MCF 10A (cell line): ENCODE measurements at places on chromosomes 1 and 21.

GRCh38 chr1:241186716-241187115, 170.3 kb downstream of the RGS7 start:
- no peak overlapping the region for H3K27ac ChIP-seq
- no peaks in the 10 kb centered on the region for H3K36me3 ChIP-seq
- H3K27me3 ChIP-seq, result no peaks in the 10 kb centered on the region
- peaks cover 9% of the 10 kb centered on the region for H3K4me1 ChIP-seq

DNA sequence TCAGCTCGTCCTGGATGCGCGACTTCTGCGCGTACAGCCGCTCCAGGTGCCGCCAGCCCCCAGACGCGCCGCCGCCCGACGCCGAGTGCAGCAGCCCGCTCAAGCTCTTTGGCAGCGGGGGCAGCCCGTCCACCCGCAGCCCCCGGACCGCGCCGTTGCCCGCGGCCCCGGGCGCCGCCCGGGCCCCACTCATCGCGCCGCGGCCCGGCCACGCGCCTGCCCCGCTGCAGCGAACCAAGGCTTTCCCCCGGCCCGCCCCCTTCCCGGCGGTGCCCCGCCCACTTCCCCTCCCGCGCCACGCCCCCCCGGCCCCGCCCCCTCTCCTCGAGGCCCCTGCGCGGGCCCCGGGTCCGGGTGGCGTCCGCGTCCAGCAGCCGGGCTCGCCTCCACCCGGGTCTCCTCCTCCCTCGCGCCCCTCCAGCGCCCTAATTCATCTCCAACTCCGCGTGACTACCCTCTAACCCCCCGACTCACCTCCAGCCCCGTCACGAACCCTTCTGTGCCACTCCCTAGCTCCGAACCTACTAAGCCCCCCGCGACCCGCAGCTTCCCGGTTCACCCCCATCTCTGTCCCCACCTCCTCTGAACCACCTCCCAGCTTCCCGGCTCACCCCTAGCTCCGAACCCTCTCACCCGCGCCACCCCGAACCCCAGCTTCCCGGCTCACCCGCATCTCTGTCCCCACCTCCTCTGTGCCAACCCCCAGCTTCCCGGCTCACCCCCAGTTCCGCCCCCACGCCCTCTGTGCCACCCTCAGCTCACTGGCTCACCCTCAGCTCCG, at the start of gene FAM89A:
FAM89A (minus strand) TSS at position 236 of the 781 bp plus-strand sequence; CDS start at position 193, 43 bp downstream.
- DNase-seq, result peak; percentile 62
- no peaks in the 10 kb centered on the region for H3K36me3 ChIP-seq
- H3K27ac ChIP-seq, result no peak within 1 kb of the TSS
- no peaks in the 10 kb centered on the region for H3K4me1 ChIP-seq
- peaks cover 7% of the 10 kb centered on the region for H3K27me3 ChIP-seq

DNA sequence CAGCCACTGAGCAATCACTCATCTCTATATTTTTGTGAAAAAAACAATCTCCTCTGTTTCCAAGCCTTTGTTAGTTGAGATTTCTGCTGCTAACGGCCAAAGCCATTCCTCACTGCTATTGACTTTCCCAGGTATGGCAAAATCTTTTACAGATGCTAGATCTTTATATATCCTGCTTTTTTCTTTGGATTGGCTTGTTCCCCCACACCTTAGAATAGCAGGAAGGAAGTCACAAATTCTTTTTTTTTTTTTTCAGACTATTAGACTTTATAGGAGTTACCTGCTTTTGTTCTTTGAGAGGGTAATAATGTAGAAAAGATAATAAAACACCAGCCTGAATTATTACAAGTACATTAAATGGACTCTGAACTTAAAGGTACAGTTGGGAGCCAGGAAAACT, 24.2 kb downstream of the SYF2 start:
- H3K4me3 ChIP-seq, result no peak overlapping the region
- H3K36me3 ChIP-seq, result no peaks in the 10 kb centered on the region
- H3K27me3 ChIP-seq, result peaks cover 11% of the 10 kb centered on the region

GRCh38 chr1:213585959-213586586, 401.7 kb upstream of the PROX1 start:
- no peak overlapping the region for H3K27ac ChIP-seq
- no peak overlapping the region for H3K4me3 ChIP-seq
- peaks cover 4% of the 10 kb centered on the region for H3K36me3 ChIP-seq
- DNase-seq, result no peak
- H3K27me3 ChIP-seq, result peaks cover 12% of the 10 kb centered on the region

GRCh38 chr1:162667381-162668080, 35.3 kb downstream of the DDR2 start:
- H3K27ac ChIP-seq, result no peak overlapping the region
- no peaks in the 10 kb centered on the region for H3K27me3 ChIP-seq
- no peaks in the 10 kb centered on the region for H3K36me3 ChIP-seq
- H3K4me1 ChIP-seq, result no peaks in the 10 kb centered on the region

DNA sequence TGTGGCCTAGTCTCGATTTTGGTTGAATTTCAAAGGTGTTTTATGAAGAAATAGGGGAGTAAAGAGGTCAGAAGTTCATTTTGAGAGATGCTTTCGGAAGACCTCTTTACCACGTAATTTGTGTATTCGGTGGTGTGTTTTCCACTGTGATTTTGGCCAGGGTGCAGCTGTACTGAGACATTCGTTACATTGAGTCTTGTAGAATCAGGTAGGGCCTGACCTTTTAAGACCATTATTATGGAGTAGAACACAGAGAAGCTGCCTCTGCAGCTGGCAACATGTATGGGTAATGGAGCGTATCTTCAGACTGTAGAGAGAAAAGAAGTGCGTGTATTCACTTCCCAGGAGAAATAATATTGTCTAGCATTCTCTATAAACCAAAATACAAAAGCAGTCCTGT, 326.5 kb downstream of the PDE4B start:
- H3K36me3 ChIP-seq, result peaks cover 11% of the 10 kb centered on the region
- H3K27me3 ChIP-seq, result peaks cover 51% of the 10 kb centered on the region
- no peak overlapping the region for H3K4me3 ChIP-seq
- H3K4me1 ChIP-seq, result no peaks in the 10 kb centered on the region
- H3K27ac ChIP-seq, result no peak overlapping the region

- H3K27me3 ChIP-seq, result no peaks in the 10 kb centered on the region
- no peak overlapping the region for H3K27ac ChIP-seq
- DNase-seq, result no peak
- no peak overlapping the region for H3K4me3 ChIP-seq
Observed at GRCh38 chr21:46356494-46357334, 32.8 kb downstream of the PCNT start.

DNA sequence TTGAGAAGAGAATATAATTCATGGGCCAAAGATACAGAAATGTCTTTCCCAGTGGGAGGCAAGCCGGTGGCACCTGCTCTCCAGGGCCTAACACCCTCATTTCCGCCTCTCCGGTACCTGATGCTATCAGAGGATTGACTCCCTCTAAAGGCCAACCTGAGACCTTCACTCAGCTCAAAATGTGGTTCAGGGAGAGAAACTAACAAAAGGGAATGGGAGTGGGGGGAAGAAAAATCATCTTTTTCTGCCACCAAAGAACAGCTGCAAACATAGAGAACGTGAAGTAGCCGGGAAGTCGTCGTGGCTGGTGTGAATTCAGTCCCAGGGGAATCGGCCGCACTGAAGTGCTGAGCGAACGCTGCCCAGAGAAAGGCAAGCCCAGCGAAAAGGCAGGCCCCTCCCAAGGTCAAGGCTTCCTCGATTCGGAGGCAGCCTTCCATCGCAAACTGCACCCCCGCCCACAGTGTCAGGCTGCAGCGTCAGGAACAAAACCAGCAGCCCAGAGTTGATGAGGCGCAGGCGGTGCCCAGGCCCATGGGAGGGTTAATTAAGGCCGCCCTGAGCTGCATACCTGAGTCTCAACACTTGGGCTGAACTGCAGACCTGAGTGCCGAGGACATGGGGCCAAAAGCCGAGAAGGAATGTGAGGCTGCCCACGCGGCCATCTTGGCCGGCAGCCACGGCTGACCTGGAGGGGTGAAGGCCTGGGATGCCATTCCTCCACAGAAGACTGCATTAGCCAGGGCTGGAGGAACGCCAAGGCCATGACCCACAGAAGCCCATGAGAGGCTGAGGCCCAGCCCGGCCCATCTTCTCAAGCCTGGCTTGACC, 160.2 kb downstream of the PSMG1 start:
- no peak overlapping the region for H3K4me3 ChIP-seq
- DNase-seq, result peak; percentile 33
- peak overlapping the region; percentile 66 for H3K27ac ChIP-seq
- H3K4me1 ChIP-seq, result peaks cover 24% of the 10 kb centered on the region
- H3K36me3 ChIP-seq, result no peaks in the 10 kb centered on the region
- H3K27me3 ChIP-seq, result no peaks in the 10 kb centered on the region

DNA sequence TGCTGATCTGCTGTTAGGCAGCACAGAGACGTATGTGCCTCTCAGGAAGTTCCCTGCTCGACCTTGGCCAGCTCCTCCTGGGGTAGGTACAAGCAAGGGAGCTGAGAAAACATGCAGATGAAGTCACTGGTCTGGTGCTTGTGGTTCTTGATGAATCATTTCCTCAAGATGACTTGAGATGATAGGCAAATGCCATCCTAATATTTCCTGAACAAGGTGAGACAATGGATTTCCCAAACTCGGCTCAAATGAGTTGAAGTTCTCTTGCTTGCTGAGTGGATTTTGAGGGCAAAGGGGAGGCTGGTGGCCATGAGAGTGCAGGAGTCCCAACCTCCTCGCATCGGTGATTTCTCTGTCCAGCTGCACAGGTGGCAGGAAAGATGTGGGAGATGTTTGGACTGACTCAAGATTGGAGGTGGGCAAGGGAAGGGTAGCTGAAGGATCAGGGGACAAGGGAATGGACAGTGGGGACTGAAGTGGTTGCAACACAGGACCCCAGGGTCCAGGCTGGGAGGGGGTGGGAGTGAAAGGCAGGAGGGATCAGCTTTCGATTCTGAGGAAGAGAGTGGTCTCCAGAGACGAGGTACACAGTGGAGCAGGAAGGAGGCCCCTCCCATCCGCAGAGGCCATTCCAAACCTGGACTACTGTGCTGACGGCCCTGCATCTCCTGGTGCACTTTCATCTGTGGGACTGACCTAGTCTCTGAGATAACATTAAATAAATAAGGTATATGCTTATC, 63.9 kb downstream of the CAPN2 start:
- peaks cover 95% of the 10 kb centered on the region for H3K36me3 ChIP-seq
- H3K27me3 ChIP-seq, result no peaks in the 10 kb centered on the region
- peak overlapping the region; percentile 81 for H3K27ac ChIP-seq
- H3K4me1 ChIP-seq, result peaks cover 55% of the 10 kb centered on the region
- DNase-seq, result peak; percentile 95

DNA sequence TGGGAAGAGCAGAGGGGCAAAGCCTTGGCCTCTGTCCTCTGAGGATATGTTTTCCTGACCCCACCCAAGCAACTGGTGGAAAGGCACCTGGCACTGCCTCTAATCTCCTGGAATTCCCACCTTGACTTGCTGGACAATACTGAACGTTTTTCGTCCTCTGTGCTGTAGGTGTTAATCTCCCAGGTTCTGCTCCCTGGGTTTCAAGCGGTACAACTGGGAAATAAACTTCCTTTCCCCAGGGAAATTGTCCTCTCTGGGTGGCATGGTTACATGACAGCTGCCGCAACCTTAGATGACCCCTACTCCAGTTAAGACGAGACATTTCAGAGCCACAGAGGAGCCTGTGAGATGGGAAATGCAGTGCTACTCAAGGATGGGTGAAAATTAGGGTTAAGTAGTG, 57.3 kb upstream of the BCAR3 start:
- peak overlapping the region; percentile 83 for H3K27ac ChIP-seq
- H3K4me3 ChIP-seq, result no peak overlapping the region
- DNase-seq, result no peak
- H3K36me3 ChIP-seq, result no peaks in the 10 kb centered on the region
- peaks cover 32% of the 10 kb centered on the region for H3K4me1 ChIP-seq

DNA sequence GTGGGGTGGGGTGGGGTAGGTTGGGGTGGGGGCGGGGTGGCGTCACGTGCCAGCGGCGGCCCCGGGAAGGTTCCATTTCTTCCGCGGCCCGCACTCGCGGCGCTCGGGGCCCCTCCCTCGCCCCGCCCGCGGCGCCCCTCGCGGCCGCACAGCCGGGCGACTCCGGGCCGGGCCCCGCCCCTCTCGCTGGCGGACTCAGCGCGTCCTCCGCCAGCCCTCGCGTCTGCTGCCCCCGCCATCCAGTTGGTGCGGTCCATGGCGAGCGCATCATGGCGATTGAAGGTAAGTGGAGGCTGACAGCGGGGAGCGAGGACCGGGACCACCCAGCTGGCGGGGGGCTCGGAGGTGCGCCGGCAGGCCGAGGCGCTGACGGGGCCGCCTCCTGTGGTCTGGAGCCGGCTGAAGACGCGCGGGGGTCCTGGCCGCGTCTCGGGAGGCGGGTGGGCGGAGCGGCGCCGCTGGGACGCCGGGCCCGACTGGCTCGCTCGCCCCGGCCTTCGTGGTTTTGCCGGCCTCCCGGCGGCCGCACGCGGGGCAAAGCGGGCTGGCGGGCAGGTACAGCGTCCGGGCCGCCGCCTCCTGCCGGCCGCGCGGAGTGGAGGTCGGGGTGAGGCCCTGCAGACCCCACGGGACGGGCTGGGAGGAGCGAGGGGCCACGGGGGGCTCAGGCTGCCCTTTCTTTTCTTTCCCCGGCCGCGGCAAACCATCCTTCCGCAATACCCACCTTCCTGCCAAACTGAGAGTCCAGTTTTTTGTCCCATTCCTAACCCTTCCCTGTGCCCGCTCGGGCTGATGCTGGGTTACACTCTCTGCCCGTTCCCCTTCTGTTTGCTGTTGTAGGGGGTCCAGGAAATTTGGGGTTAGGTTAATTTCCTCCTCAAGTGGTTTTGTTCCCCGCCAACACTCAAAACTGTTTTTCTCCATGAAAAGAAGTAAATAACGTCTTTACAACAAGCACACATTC, at the start of gene SYT14:
SYT14 (plus strand) TSS at position 222 of the 964 bp plus-strand sequence; CDS start at position 270, 48 bp downstream.
- no peak within 1 kb of the TSS for H3K27ac ChIP-seq
- H3K27me3 ChIP-seq, result peaks cover 5% of the 10 kb centered on the region
- no peaks in the 10 kb centered on the region for H3K36me3 ChIP-seq
- no peak for DNase-seq
- H3K4me3 ChIP-seq, result peak within 1 kb of the TSS; percentile 68

DNA sequence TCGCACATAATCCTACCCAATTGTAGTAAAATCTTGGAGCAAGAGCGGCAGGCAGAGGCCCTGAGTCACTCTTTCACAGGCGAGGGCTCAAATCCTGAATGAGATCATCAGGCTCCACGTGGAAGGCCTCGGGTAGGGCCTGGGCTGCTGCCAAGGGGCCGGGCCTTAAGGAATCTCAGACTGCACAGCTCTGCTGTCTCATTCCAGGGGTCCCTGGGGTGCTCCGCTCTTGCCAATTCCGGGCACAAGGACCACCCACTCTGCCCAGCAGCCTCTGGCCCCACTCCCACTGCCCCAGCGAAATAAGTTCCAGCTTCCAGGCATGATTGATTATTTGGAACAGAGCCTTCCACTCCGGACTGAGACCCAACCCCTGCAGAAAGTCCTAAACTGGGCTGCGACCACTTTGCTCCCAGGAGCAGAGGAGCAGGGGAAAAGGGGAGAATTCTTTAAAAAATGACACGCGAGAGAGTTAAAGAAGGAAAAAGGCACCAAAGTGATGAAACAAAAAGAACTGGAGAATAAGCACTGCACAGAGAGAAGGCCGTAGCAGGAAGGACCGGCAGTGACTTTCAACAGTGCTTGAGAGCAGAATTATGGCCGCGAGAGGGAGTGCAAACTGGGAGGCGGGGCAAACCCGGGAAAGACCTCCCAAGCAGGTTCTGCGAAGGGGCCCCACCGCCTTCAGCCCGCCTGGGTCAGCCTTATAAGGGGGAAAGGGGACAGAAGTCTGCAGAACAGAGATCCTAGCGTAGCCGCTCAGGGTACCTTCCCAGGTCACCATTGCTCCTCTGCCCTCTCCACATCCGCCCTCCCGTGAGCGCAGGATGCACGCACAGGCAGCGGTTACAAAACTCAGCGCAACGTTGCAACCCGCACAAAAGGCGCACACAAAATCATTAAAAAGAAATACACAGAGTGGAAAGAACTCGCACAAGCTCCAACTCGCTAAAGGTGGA, 2.0 kb downstream of the ADAMTS1 start:
- peak; percentile 95 for DNase-seq
- H3K36me3 ChIP-seq, result peaks cover 4% of the 10 kb centered on the region
- peaks cover 29% of the 10 kb centered on the region for H3K27me3 ChIP-seq
- H3K27ac ChIP-seq, result peak overlapping the region; percentile 38
- H3K4me1 ChIP-seq, result peaks cover 38% of the 10 kb centered on the region
- peak overlapping the region; percentile 76 for H3K4me3 ChIP-seq
